Activated naive CD4-positive, alpha-beta T cell (primary cell): ENCODE measurements at places on chromosomes 11 and 22.

- DNase-seq, result no peak
Observed at GRCh38 chr11:112637876-112638275, 323.3 kb upstream of the NCAM1 start.

GRCh38 chr22:27718186-27719035 lies 83.1 kb downstream of the MN1 start:
- DNase-seq, result no peak

DNA sequence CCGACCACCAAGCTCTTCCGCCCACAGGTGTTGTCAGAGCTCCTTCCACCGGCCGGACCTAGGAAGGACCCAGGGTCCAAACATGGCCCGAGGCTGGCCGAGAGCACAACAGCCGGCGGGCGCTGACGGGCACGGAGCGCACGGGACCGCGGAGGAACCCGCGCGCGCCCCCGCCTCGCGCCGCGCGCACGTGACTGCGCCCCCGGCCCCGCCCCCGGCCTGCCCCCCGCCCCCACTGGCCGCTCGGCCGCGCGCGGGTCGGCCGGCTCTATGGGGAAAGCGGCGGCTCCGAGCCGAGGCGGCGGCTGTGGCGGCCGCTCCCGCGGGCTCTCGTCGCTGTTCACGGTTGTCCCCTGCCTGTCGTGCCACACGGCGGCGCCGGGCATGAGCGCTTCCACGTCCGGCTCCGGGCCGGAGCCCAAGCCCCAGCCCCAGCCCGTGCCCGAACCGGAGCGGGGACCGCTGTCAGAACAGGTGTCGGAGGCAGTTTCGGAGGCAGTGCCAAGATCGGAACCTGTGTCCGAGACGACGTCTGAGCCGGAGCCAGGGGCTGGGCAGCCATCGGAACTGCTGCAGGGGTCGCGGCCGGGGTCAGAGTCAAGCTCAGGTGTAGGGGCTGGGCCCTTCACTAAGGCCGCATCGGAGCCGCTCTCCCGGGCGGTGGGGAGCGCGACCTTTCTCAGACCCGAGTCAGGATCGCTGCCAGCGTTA lies at the start of gene OSBP2:
Gene OSBP2 (plus strand): TSS at position 235 of the 711 bp plus-strand sequence. CDS start 36 bp downstream, at position 271.
- peak; percentile 3 for DNase-seq

DNA sequence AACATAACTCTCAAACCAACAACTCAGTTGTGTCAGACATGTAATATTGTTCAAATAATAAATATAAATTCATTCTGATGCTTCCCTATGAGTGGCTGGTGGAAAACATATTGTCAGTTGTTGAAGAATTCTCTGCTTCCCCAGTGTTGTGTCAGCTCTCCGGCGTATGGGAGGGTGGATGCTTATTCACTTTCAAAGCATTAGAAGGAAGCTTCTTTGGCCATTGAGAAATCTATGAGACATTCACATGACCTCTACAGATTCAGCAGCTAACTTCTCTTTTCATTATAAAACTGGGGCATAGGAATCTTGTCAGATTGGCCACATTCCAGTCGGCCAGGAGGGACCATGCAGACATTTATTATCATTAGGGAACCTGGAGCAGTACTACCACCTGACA lies 2.9 kb downstream of the OR51V1 start:
- no peak for DNase-seq

- DNase-seq, result no peak
Observed at GRCh38 chr11:75317446-75318122, 33.9 kb downstream of the ARRB1 start.

GRCh38 chr22:29269731-29270474 lies 1.8 kb downstream of the EWSR1 start:
- DNase-seq, result no peak

GRCh38 chr11:57584341-57584740 lies 13.1 kb upstream of the SERPING1 start:
- DNase-seq, result no peak

- DNase-seq, result no peak
Observed at GRCh38 chr11:789943-790342, at the start of gene CEND1. Gene CEND1 (minus strand): TSS chr11:790090. CDS start chr11:788576, 1,514 bp downstream.

- DNase-seq, result no peak
Observed at GRCh38 chr11:97430877-97431276, 1041.1 kb downstream of the JRKL start.

- peak; percentile 48 for DNase-seq
Observed at GRCh38 chr11:8263769-8264410, at the start of gene LMO1. Gene LMO1 (minus strand): TSS chr11:8263878. CDS start chr11:8263362, 516 bp downstream.

- no peak for DNase-seq
Observed at GRCh38 chr11:118051136-118051610, 25.7 kb upstream of the TMPRSS4 start.

- DNase-seq, result no peak
Observed at GRCh38 chr11:251550-251949, 14.8 kb downstream of the PSMD13 start.

DNA sequence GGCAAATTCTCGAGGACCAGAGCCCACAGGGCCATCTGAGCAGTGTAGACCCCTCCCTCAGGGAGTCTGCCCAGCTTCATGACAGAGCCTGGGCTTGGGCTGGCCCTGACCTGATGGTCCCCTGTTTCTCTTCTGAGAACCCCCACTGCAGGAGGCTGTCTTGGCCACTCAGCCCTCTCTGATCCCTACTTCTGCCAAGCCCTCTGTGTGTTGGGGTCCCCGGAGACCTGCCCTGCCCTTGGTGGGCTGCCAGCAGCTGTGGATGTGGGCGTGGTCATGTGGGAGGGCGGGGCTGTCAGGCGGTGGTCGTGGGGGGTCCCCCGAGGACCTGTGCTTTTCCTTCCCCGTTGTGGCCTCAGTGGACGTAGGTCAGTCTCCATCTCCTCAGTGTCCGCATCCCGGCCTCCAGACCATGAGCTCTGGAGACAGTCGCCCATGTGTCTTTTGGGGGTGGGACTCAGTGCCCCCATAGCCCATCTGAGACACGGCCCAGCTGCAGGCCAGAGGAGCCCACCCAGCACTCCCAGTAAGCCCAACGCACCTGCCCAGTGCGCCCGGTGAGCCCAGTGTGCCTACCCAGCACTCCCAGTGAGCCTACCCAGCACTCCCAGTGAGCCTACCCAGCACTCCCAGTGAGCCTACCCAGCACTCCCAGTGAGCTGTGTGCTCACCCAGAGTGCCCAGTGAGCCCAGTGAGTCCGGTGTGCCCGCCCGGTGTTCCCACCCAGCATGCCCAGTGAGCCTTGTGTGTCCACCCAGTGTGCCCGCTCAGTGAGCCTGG lies 409.2 kb downstream of the TBC1D22A start:
- no peak for DNase-seq

DNA sequence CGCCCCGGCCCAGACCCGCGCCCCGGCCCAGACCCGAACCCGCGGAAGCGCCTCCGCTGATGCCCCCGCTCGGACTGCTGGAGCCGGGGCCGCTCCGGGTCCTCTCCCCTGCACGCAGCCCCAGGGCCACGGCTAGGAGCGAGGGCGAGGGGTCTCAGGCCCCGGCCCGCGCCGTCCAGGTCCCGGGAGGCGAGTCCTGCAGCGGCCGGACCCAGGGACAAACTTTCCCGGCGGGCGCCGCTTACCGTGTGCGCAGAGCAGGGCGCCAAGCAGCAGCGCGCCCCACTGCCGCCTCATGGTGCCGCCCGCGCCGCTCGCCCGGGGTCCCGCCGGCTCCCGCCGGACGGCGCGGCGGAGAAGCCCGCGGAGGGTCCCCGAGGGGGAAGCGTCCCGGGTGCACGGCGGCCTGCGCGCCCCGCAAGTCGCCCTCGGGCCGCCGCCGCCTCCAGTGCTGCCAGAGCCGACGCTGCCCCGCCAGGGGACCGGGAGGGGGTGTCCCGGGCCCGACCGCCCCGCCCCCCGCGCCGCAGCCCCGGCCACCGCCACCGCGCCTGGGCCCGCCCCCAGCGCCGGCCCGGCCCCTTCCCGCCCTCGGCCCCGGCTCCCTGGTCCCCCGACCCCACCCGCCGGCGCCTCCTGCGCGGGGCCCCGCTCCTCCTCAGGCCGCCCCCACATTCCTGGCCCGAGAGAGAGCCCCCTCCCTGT lies at the start of gene LRP4:
Gene LRP4 (minus strand): TSS at position 468 of the 705 bp plus-strand sequence. CDS start 171 bp downstream, at position 297.
- no peak for DNase-seq

DNA sequence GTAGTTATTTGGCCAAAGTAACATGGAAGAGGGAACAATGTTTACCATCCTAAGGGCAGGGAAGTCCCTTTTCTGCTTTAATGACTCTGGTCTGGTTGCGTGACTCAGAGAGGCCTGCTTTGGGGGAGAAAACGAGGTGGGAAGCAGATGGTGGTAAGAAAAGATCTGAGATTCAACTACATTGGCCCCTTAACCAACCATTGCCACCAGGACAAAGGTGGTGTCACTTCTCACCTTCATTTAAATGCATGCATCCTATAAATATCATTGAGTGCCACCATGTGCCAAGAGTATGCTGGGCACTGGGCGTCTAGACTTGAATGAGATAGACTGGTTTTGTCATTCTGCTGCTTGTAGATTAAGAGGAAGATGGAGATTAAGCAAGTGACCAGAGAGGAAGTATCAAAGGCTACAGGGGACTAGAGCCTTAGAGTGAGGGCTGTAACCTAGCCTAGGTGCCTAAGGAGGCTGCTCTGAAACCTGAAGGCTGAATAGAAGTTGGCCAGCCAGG lies 3.6 kb upstream of the SORL1 start:
- no peak for DNase-seq

DNA sequence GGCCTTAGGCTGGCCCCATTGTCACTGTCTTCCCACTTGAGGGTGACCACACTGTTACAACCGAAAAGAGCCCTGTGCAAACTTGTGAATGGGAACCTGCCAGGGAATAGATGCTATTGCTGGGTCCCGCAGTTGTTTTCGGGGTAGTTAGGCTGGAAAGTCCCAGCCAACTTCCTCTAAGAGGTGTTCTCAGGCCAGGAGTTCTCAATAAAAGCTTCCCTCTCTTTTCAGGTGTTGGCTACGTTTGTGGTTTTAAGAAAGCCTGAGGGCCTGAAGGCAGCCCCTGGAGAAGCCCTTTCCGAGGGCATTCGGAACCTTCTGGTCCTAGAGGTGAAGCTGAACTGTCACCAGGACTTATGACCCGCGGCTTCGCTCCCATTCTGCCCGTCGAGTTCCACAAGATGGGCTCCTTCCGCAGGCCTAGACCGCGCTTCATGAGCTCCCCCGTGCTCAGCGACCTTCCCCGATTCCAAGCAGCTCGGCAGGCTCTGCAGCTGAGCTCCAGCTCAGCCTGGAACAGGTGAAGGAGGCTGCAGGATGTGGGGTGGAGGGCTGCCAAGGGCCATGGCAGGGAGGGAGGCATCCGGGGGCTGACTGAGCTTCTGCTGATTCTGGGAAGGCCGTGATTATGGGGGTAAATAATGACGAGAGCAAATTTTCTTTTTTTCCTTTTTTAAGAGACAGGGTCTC lies 104.8 kb downstream of the PRR5L start:
- no peak for DNase-seq

DNA sequence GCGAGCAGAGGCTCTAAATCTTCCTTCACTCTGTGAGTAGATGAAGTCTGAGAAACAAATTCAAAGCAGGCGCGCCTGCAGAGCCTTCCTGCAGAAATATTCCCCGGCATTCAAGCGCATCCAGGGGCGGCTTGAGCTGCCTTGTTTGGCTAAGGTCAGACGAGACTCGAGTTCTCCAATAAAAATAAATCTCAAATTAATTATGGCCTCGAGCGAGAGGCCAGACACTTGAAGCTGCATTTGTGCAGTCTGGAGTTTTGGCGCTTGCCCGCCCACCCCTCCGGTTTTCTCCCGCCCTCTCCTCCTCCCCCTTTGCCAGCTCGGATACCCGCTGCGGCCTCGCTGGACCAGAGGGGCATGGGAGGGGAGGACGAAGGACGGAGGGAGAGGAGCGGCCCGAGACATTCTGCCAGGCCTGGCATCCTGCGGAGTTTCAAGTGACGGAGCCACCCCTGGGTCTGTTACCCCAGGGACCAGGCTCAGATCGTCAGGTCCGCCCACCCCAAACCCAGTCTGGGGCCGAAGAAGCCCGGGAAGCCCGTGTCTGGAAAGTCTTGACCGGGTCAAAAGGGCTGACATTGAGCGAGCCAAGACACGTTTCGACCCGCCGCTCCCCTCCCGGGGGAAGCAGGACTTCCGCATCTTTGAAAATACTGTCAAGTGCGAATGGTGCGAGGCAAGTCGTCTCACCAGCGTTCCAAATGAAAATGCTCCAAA lies 3.8 kb upstream of the FLI1 start:
- DNase-seq, result no peak

DNA sequence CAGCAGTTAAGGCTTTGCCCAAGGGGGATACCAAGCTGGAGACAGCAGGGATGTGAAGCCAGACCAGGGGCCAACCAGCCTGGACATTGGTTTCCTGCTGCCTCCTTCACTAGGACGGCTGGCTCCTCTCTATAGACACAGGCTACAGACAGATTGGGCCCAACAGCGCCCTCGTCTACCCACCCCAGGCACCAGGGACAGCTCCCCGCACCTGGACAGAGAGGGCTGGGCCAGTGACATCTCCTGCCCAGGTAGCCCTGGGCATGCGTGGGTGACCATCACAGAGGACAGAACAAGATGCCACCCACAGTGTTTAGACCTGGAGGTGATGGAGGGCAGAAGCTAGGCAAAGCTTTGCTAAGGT lies 1.2 kb downstream of the DKK3 start:
- DNase-seq, result no peak

DNA sequence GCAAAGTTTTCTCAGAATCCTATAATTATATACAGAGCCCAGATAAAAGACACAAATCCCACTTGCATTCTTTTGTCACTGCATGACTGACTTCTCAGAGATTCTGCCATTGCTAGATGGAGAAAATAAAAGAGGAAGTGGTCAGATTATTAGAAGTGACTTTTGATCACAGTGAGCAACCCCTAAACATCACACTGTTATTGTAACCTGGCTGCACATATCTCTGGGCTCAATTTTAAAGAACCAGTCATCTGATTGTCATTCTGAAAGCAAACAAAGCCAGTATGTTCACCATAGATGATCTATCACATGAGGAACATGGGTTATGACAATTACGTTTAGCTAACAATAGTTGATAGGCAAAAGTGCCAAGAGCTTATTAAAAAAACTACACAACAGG lies 47.8 kb downstream of the COPB1 start:
- no peak for DNase-seq

DNA sequence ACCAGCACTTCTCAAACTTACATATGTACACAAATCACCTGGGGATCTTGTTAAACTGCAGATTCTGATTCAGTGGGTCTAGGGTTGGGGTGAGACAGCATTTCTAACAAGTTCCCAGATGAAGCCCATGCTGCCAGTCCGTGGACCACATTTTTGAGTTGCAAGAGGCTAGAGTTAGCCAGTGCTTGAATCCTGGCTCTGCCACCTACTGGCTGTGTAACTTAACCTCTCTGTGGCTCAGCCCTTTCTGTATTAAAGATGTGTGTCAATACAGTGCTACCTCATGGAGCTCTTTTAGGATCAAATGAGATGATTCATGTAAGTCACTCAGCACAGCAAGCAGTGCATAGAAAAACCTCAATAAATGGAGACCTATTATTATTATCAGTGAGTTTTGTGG lies 90.2 kb upstream of the ISX start:
- no peak for DNase-seq

GRCh38 chr22:16828876-16829275 lies 3.7 kb upstream of the XKR3 start:
- no peak for DNase-seq

GRCh38 chr11:77067861-77068443 lies 1.2 kb downstream of the CAPN5 start:
- DNase-seq, result no peak

DNA sequence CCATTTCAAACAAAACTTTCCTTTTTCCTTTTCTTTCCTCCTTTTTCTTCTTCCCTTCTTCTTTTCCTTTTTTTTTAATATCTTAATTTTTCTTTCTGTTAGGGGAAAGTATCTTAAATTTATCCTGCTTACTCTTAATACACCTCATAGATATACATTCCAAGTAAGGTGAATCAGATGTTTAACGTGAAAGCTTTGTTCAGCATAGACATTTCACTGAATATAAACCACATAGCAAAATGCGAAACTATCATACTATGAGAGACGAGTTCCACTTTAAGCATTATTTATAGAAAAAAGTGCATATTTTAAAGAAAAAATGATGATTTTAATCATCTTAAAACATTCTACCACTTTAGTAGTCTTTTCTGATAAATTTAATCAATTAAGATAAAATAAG lies 137.8 kb upstream of the MTMR2 start:
- DNase-seq, result no peak
